ENCODE measurements at places on chromosomes 6 and 20.

GRCh38 chr6:77040568-77041195 lies 422.6 kb downstream of the HTR1B start:
- no peak for DNase-seq

DNA sequence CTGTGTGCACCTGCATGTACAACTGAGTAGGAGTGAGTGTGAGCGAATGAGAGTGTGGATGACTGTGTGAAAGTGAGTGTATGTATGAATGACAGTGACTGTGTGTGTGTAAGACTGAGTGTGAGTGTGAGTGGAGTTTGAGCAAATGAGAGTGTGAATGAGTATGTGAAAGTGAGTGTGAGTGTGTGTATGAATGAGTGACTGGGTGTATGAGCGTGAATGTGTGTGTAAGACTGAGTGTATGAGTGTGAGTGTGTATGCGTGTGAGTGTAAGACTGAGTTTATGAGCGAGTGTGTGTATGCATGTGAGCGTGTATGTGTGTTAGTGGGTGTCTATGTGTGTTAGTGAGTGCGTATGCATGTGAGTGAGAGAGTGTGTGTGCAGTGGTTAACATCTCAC lies 220.8 kb downstream of the QKI start:
- no peak for DNase-seq

GRCh38 chr6:508614-509013 lies 117.1 kb downstream of the IRF4 start:
- no peak for DNase-seq

DNA sequence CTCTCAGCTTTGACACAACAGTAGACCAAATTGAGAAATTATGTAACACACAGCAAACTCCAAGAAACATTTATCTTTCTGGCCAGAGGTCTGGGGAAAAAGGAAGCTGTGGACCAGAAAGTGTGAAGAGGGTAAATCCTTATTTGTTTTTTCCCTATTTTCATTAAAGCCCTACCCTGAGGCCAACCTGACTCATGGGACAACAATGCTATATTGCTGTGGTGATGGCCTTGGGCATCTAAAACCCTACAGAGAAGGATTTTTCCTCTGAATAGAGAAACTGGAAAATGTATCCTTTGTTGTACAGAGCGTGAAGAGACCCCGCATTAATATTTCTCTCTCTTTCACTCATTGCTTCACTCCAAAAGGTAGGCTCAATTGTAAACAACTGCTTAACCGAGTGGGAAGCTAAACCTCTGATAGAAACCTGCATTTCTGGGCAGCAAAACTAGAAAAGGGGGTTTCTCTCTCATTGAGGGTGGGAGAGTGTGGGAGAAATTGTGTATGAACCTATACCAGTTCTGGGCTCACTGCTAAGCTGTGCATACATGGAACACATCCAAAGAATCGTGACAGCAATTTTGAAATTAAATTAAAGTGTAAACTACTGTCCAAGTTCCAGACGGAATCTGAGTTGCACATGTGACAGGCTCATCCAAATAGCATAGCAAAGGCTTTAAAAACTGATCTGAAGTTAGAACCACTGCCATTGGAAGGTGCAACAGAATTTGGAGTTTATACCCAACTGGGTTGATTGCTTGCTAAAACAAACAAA lies 175.5 kb downstream of the CLVS2 start:
- no peak for DNase-seq

DNA sequence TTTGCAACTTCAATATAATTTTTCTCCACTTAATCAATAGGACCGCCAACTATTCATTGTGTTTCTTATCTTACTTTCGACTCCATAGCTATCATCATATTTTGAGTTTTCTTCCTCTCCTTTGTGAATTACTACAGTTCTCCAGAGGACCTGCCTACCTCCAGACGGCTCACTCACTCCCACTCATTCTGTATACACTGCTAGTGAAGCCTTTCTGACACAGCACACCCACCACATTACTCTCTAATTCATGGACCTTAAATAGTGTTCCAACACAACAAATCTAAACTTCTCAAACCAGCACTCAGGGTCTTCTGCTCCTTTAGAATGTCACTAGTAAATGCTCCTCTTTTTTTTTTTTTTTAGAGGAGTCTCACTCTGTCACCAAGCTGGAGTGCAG lies 23.8 kb downstream of the FKBP5 start:
- DNase-seq, result no peak

- DNase-seq, result no peak
Measured at GRCh38 chr20:57048027-57048869, 218.2 kb downstream of the BMP7 start.

- DNase-seq, result no peak
Measured at GRCh38 chr6:152736687-152737273, 13.8 kb upstream of the VIP start.

DNA sequence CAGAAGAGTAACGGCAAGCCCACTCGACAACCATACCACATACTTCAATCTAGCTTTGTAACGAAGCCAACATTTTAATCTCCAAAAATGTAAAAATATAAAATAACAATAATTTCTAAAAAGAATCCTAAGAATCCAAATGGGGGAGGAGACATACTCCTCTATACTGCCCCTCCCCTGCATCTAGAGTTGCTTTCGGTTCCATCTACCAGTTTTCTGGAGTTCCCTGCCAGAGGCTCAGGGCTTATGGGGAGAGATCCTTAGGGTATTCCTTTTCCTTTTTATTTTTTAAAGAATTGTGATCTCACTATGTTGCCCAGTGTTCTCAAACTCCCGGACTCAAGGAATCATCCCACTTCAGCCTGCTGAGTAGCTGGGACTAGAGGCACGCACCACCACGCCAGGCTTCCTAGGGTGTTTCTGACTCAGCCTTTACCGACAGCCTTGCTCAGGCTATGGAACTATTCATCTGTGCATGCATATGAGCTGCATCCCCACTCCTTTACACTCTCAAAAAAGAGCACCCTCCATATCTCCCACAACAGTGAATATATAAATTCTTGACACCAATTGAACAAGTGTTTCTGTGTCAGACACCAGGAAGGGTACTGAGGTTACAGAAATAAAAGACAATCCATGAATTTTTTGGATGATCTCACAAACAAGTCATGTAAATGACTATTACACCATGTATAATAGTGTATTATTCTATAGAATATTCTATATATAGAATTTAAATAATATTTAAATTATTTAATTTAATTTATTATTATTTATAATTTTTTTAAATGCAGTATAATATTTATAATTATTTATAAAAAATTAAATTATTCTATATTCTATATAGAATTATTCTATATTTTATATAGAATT lies 40.7 kb upstream of the UBR2 start:
- no peak for DNase-seq

DNA sequence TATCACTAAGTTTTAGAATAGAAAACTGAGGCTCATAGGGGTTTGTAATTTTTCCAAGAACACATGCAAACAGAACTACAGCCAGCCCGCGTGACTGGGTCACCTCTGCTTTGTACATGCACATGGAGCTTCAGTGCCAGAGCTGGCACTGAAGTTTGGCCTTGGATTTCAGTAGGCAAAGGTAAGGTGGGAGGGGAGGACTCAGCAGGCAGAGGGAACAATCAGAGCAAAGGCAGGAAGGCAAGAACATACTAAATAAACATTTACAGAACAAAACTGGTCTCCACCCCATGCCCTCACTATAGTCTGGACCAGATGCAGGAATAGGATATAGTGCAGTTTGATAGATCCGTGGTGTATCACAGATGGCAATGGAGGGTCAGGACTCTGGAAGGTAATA lies 13.6 kb upstream of the ABRACL start:
- no peak for DNase-seq

GRCh38 chr20:57665589-57665971 lies 44.2 kb downstream of the PMEPA1 start:
- no peak for DNase-seq

- peak; percentile 31 for DNase-seq
Measured at GRCh38 chr6:163554663-163555062, 140.1 kb downstream of the QKI start.

GRCh38 chr6:54366667-54367327 lies 58.6 kb downstream of the TINAG start:
- no peak for DNase-seq

DNA sequence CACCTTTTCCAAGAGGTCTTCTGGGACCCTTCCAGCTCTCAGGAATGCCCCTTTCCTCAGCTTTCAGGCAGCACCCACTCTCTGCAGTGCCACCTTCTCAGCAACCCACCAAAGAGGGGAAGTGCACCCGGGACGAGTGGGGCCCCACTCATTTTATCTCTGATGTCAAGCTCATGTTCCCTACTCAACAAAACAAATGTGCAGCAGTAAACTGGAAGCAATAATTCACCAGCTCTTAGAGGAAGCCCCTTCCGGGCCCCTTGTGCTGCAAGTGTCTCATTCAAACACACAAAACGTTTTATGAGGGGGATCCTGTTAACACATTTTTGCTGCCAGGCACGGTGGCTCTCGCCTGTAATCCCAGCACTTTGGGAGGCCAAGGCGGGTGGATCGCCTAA lies 13.6 kb downstream of the GFOD1 start:
- DNase-seq, result no peak

DNA sequence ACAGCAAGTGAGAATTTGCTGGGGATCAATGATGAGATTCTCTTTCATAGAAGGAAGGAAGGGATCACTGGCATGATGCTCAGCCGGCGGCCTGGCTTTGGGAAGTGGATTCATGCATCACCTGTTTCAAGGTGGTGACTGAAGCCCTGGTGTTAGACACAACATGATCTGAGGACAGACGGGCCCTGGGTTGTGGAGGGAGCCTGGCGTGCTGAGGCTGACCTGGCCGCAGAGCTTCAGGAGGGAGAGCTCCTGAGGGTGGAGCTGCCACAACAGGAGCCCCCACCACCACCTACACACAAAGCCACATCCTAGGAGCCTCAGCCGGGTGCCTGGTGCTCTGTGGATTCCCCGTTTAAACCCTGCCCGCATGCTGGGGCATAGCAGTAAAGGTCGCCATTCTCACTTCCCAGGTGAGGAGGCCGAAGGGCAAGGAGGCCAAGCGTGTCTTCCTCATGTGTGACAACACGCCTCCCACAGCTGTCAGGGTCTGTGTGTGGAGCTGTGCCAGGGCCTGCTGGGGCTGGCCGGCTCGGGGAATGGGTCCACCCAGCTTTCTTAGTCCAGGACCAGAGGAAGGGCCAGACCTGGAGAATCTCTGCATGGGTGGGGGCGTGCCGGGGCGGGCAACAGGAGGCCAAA lies 107.0 kb downstream of the ERMARD start:
- DNase-seq, result no peak

- DNase-seq, result no peak
Measured at GRCh38 chr20:24721891-24722568, 227.0 kb upstream of the CST7 start.
